ENCODE measurements at places on chromosomes 2 and 18. TPM values are rescaled to one million over a fixed set of nuclear protein-coding genes. Genes with fewer than 3 reads are reported as not detected.

DNA sequence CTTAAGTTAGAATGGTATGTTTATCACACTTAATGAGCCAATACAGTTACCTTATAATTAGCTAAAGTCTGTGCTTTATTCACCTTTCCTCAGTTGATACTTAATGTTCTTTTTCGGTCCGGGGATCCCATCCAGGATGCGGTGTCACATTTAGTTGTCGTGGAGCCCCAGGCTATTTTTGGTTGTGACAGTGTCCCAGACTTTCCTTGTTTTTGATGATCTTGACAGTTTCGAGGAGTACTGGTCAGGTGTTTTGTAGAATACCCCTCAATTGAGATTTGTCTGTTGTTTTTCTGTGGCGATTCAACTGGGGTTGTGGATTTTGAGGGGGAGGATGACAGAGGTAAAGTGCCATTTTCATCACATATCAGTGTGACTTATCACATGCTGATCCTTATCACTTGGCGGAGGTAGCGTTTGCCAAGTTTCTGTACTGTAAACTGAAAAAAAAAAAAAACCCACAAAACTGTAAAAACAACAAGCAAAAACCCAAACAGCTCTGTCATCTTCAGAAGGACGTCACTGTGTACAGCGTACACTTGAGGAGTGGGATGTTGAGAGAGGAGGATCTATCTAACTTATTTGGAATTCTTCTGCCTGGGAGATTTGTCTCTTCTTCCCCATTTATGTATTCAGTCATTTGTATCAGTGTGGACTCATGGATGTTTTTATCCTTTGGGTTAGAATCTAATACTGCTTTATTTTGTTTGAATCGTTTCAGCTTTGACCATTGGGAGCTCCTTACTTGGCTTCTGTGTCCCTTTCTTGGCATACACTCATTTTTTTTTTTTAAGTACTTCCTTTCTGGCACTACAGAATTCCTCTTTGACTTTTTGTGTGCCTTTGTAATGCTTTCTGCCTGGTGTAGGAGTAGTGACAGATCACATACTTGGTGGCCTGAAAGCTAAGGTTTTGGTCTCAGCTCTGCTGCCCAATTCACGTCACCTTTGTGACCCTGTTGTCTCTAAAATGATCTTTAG lies 68.1 kb downstream of the FMNL2 start:
- DNase-seq, result no peak

GRCh38 chr2:238425505-238425978 lies 1.2 kb upstream of the ASB1 start:
- peak; percentile 68 for DNase-seq

DNA sequence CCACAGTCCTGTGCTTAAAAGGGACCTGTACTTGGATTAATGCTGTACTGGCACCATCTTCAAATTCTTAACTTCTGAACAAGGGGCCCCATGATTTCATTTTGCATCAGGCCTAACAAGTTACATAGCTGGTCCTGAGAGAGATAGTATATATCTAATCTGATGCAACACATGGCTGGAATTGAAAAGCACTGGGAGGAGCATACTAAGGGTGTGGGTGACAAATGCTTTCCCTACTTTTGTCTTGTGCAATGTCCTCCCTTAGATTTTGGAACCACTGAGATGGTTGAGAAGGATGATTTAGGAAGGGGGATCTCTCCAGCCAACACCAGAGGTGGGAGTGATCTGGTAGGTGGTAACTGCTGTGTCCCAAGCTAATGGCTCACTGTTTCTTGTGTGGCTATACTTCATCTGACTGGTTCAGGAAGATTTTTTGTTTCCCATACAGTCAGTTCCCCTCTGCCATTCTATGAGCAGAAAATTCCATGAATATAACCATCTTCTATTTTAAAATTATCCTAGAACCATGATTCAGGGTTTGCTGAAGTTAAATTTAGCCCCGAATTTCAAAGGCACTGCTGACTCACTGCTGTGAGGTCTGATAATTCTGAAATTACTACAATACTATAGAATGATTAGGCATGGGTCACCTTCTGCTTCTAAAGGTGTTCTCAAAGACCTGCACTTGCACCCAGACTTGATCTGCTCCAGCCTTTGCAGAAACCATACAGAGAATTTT lies 108.3 kb upstream of the NCKAP5 start:
- DNase-seq, result no peak

DNA sequence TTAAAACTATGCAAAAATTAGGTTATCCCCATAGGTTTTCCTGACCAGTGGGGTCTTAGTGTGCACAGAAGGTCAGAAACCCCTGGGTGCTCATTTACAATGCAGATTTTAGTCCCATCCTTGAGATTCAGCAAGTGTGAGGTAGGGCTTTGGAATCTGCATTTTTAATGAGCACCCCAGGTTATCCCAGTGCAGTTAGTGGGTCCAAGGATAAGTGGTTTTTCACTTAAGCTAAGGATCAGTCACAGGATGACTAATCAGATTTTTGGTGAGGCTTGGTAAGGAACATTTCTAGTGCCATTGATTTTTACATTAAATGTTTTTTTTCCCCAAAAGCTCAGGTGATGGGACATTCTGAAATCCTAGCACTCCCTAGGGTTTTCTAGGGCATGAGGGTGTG lies 50.7 kb upstream of the MGAT5 start:
- no peak for DNase-seq

DNA sequence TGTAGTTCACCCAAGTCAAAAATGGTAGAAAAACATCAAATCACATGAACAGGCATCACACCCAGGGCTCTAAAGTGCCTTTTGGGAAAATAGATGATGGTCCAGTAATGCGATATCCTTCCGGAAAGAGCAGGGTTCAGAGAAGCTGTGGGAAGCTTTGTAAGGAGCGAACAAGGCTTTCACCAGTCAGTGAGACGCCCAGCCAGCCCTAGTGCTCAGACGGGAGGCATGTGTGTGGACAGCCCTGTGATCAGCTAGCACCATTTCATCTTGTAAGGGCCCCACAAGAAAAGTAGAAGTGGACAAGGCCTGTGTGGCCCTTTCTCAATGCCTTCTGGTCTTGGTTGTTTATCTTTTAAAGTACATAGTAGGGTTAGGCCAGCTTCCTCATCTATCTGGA lies 76.1 kb downstream of the SMIM21 start:
- DNase-seq, result no peak

GRCh38 chr2:45786836-45787357 lies 135.4 kb downstream of the PRKCE start:
- no peak for DNase-seq

GRCh38 chr18:41858761-41859555 lies 96.1 kb upstream of the PIK3C3 start:
- DNase-seq, result no peak

DNA sequence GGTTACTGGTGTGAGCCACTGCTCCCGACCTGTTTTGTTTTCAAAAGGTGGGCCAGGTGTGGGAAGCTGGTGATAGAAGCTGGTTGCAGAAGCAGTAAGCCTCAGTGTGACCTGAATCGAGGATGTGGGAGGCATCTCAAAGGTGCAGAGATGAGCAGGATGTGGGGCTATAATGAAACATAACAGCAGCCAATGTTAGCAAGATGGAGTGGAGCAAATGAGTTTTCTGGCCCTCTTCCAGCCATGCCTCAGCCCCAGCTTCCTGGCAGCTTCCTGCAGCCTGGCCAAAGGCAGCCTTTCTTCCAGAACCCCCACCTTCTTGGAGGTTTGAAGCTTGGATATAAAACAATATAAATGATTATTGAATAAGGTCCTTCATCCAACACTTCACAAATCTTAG lies 184.8 kb downstream of the NCK2 start:
- no peak for DNase-seq

DNA sequence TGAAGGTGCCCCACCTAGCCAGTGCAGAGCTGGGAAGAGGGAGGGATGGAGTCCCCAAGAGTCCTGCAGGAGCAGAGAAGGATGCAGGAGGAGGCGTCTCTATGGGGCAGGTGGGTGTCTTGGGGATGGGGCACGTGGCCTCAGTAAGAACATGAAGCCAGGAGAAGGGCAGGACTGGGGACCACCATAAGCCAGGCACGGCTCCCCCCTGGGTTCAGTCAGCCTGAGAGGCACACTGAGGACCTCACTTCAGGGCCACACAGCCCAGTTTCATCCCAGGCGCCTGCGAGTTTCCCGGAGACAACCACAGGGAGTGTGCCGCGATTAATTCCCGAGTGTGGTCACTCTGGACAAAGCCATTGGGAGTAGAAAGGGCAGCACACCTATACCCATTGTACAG lies 120.3 kb downstream of the GYPC start:
- DNase-seq, result peak; percentile 21

DNA sequence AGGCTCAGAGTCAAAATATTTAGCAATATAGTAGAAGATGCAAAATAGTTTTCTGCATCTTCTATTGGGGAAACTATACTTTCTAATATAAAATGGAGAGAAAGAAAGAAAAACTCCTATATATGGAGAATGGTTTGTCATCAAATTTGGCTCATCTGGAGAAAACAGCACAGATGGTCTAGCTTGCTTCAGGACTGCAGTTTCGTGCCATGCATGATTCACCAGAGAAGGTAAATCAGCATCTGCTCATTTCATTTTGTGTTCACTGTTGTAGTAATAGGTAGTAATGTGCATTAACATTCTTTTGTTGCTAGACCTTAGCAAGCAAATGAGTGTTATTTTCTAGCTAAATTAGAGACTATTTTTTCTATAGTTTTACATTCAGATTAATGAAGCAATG lies 179.0 kb downstream of the ASXL3 start:
- no peak for DNase-seq

GRCh38 chr2:135555311-135555710 lies 24.0 kb downstream of the R3HDM1 start:
- DNase-seq, result no peak

- no peak for DNase-seq
Observed at GRCh38 chr18:76414936-76415621, 80.0 kb downstream of the ZNF516 start.

DNA sequence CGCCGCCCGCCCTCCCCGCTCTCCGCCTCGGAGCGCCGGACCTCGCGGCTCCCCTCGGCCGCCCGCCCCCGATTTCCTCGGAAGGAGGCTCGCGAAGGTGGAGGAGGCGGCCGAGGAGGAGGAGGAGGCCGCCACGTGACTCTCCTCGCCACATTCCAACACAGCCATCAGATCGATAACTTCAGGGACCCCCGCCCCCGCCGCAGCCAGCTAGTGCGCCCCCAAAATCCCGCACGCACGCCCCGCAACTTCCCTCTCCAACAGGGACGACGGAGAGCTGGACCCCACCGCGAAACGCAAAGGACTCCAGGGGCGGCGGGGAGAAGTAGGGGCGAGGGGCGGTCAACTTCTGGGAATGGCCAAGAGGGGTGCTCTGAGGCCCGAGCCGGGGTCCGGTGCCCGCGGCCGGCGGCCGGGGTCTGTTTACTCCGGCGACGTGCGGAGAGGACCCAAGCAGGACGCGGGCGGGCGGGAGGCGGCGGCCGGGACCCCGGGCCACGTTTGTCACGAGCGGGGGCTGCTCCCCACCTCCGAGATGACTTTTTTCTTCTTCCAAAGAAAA lies 2.0 kb downstream of the ZNF521 start:
- DNase-seq, result peak; percentile 35

GRCh38 chr2:134739236-134739878 lies 20.6 kb upstream of the TMEM163 start:
- no peak for DNase-seq

DNA sequence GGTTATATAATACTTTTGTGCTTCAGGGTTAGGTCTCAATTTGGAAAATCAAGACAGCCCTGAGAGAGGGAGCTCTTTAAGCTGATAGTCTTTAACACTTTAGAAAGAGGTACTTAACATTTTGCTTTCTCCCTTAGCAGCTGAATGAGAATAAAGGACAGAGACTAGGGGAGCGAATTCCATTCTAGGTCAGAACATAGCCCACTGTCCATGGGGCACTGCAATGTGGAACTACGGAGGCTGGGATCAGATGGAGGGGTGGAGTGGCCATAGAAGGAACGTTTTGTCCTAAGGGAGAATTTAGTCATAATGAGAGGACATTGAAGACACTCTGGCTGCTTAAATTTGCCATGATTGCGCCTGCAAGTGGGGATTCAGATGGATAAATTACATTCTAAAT lies 794 bp downstream of the GKN2 start:
- DNase-seq, result no peak

- DNase-seq, result no peak
Observed at GRCh38 chr2:25714740-25715139, 41.4 kb upstream of the DTNB start.

DNA sequence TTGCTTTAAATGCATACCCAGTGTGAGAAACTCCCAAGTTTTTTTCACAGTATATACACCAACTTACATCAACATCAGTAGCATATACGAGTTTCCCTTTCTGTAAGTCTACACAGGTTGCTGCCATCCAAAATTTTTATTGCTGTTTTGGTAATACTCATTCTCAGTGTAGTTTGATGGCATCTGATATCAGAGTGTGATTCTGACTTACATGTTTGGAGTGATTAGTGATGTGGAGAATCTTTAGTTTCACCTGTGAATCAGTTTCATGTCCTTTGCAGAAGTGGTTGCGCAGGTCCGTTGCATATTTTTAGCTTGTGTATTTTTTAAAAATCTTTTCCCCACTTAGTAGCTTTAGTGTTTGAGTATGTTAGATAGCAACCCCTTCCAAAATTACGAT lies 50.1 kb downstream of the CCDC74A start:
- no peak for DNase-seq

GRCh38 chr2:44844651-44845270 lies 96.7 kb upstream of the SIX3 start:
- DNase-seq, result no peak

GRCh38 chr2:109029490-109030201 lies 40.6 kb upstream of the EDAR start:
- DNase-seq, result no peak

GRCh38 chr2:193156480-193156879 lies 961.7 kb upstream of the TMEFF2 start:
- no peak for DNase-seq

DNA sequence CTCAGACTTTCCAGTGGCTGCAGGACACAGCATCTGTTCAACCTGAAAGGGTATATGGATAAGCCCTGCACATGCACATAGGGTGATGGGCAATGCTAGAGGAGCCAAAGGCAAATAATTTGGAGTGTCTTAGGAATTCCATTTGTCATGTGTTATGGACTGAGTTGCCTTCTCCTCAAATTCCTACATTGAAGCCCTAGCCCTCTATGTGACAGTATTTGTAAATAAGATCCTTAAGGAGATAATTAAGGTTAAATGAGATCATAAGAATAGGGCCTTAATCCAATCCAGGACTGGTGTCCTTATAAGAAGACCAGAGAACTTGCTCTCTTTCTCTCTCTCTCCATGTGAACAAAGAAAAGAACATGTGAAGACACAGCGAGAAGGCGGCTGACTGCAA lies 42.9 kb upstream of the CREG2 start:
- no peak for DNase-seq

DNA sequence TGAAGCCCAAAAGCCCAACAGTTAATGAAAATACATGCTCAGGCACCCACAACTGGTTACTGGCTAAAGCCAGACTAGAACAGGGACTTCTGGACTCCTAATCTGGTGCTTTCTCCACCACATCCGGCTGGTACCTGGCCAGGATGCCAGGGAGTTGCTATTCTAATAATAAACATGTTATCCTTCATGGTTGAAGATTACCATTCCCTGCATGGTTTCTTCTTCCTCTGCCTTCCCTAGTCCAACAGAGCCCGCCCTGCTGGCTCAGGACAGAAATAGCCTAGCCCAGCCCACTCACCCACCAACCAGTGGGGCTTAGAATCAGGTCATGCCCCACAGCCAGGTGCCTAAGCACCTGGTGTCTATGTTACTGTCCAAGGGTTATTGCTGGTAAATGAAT lies 184.2 kb downstream of the TMEM247 start:
- no peak for DNase-seq

CHN1 gene
- 47.7 TPM for total RNA-seq

MBP gene
- 15.4 TPM for total RNA-seq

CHRNA1 gene
- total RNA-seq, result 1.2 TPM

CD8B2 gene
- total RNA-seq, result 0.25 TPM

STAT4 gene
- 36.4 TPM for total RNA-seq

KIF5C gene
- 146 TPM for total RNA-seq

TTC27 gene
- total RNA-seq, result 21.6 TPM

METAP1D gene
- total RNA-seq, result 13.6 TPM

POTEI gene
- total RNA-seq, result 76.1 TPM

Data from testis (tissue), 5 donors.